ENCODE measurements at places on chromosomes 1 and 21.

DNA sequence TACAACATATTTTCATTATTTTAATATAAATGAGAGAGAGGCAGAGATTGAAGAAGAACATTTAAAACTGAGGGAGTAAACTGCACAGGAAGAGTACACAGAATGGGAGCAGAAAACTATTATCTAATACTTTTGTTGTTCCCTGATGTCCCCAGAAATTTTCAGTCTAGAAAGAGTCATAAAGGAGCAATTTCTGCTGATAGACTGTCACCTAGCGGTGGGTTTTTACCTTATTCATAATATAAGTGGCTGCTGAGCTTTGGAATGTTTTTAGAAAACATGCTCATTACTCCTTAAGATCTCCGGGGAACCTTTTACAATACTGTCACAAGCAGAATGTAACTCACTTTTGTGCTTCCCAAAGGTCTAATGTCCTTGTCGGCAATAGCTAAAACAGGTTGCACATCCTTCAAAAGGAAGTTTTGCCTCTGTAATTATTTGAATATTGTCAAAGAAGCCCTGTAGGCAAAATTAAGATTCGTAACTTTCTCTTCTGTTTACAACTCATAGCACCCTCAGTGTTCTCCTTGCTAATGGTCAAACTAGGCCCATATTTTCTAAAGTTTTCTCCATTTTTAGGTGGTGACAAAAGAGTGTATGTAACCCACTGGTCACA lies 4.9 kb upstream of the NPL start:
- no peak for DNase-seq

GRCh38 chr1:52002038-52002917 lies 11.8 kb upstream of the RAB3B start:
- peak; percentile 6 for DNase-seq

DNA sequence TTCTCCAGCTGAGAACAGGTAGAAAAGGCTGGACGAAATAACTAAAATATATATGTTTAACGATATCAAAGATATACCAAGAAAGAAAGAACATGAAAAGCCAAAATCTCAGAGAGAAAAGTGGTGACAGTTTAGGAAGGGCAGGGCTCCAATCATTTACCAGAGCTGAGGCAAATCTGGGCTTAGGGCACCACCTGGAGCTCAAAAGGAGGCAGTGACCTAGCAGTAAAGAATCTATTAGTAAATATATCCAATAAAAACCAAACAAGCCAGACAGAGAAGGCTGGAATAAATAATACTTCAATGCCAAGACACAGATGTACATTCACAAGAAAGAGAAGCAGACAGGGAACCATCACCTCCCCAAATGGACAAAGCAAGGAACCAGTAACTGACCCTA lies 43.5 kb downstream of the CHIA start:
- DNase-seq, result peak; percentile 45

- DNase-seq, result no peak
These were observed 1.4 kb upstream of the DNAJC11 start for GRCh38 chr1:6703016-6703415.

DNA sequence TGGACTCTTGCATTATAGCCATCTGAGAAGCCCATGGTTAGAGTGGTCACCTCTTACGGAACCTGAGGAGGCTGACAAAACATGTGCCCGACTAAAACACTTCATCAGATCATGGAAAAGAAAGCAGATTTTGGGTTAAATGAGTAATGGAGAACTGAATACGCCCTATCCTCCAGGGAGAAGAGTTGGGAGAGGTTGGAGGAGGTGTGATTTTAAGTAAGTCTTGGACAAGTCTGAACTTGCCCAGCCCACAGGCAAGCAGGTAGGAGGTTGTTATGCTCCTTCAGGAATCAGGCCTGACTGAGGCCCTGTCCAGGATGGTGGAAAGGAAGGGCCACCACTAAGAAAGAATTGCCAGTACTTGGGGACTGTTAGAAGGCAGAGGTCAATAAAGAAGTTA lies 255.8 kb downstream of the TGFB2 start:
- DNase-seq, result no peak

GRCh38 chr1:243917177-243917862 lies 67.3 kb upstream of the AKT3 start:
- DNase-seq, result peak; percentile 8

Data from stimulated activated naive CD4-positive, alpha-beta T cell treated with Interleukin-2 at 50 U/mL for 16 hours (primary cell).